HFF-Myc (cell line): ENCODE measurements at places on chromosomes 6 and 20.
A peak's percentile ranks its signal among the peaks of the same experiment; 100 is the strongest.

DNA sequence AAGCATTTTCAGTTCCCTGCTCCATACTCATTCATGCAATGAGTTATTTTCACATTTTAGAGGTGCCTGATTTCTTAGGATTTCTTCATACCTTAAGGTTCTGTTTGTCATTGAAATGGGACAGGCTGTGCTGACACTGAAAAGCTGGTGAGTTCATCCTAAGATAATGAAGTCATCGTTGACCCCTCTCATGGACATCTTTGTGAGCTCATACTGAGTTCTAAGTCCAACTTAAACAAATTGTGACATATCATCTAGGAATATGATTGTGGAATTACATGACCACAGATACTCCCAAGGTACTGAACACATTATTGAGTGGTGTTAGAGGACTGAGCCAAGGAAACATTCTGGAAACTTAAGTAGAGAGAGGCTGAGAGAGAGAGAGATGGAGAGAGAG is 224.8 kb upstream of the JAG1 start:
- DNase-seq = no peak

- DNase-seq = no peak
These were observed 370 bp downstream of the CDH22 start for GRCh38 chr20:46307999-46308257.

- no peak for DNase-seq
These were observed 99.8 kb downstream of the SNAP25 start for GRCh38 chr20:10318291-10319024.

- no peak for DNase-seq
These were observed 88.0 kb downstream of the METTL24 start for GRCh38 chr6:110270165-110270564.

DNA sequence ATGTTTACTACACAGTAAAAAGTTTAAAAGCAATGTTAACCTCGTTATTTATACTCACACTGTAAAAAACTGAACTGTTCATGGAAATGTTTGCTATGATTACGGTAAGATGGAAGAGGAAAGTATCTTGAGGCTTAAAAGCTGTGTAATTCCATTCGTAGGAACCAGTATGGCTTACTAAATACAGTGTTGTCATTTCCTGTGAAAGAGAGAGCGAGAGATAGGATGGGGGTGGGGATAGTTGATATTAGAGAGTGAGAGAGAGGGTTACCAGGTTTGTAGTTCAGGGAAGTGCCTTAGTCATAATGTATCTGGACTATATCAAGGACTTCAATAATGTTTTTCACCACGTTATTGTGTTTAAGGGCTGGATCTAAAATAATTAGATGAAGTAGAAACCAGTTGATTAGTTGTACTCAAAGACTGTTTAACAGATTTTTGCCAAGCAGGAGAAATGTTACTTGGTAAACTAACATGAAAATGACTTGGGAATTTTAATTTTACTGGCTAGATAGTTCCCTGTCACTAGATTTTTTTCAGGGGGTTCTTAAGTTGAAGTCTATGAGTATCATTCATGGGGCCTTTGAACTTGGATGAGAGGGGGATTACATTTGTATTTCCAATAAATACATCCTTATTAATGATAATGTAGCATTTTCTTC is 30.4 kb downstream of the AFDN start:
- no peak for DNase-seq

- DNase-seq = peak; percentile 7
These were observed 1.3 kb downstream of the EPPIN start for GRCh38 chr20:45545754-45546453.

- no peak for DNase-seq
These were observed 305.3 kb downstream of the CLIC5 start for GRCh38 chr6:45710304-45710821.

DNA sequence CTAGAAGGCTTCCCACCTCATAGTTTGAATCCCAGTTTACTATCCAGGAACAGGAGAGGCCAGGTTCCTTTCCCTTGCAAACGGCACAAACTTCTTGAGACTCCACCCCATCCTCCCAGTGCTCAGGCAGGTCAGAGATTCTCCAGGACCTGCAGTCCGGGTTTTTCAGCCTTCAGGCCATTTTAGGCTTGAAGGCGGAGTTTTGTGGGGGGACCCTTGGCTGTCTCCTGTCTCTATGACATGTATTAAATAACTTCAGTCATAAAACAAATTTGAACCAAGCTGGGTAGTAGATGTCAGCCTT is 230.1 kb downstream of the NFATC2 start:
- DNase-seq = no peak

GRCh38 chr20:2778602-2779321 is 21.7 kb downstream of the CPXM1 start:
- no peak for DNase-seq

GRCh38 chr6:1063671-1064355 is 248.1 kb upstream of the FOXQ1 start:
- peak; percentile 42 for DNase-seq

GRCh38 chr6:80872199-80872950 is 765.9 kb downstream of the BCKDHB start:
- DNase-seq = no peak

GRCh38 chr6:68778356-68779020 is 143.4 kb downstream of the ADGRB3 start:
- DNase-seq = no peak

GRCh38 chr20:33753763-33754162 is 22.0 kb downstream of the ZNF341 start:
- no peak for DNase-seq

DNA sequence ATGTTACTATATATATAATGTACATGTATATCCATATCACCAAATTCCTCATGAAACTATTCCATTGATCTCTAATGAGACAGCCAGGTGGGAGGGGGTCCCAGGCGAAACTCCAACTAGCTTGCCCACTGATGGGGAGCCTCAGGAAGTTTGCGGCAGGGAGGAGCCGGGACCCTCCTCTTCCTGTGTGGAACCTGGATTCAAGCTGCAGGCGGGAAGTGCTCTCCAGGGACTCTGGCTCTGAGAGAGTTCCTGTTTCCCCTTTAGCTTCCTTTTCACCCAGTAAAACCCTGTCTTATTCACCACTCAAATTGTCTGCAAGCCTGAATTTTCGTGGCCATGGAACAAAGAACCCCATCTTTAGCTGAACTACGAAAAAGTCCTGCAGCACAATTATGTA is 152.2 kb downstream of the OPN5 start:
- DNase-seq = no peak

DNA sequence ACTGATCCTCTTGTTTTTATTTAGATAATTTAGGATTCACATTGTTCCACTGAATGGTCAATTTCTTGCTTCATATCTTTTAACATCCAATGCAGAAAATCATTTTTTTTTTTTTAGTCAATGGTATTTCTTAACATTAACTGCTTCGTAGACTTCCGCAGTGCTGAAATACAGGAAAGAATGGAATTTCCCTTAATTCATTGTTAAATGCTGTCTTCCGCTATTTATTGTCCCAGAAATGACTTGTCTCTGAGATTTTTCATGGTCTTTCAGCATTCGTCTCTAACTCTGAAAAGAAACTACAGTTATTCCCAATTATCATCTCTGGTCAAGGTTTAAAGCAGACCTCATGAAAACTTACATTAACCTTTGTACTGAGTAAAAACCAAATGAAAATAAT is 1029.1 kb upstream of the MANEA start:
- DNase-seq = no peak

GRCh38 chr6:123030282-123030681 is 34.2 kb downstream of the CLVS2 start:
- DNase-seq = no peak

DNA sequence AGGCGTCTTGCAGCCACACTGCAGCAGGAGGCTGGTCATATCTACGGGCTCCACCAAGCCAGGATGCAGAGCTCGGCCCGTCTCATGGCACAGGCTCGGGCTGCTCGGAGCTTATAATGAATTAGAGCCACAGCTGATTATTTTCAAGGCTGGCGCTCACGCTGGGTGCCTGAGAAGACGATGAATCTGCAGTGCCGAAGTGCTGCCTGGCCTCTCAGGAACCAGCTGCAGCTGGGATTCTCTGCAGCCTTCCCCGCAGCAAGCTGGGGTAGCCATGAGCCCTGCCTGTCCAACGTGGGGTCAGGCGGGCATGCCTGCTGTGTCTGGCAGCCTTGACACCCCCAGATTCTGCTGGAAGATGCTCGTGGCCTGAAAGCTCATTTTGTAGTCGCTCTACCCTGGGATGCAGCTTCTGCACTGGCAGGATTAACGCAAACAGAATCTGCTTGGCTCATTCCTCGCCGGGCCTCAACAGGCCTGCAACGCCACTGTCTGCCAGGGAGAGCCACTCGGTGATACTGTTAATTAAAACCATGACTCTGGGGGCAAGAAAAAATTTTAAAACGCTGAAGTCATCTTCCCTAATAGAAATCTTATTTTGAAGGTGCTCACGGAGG is 104.3 kb downstream of the CDH26 start:
- DNase-seq = no peak

GRCh38 chr6:85506441-85507093 is 56.7 kb downstream of the NT5E start:
- DNase-seq = no peak

DNA sequence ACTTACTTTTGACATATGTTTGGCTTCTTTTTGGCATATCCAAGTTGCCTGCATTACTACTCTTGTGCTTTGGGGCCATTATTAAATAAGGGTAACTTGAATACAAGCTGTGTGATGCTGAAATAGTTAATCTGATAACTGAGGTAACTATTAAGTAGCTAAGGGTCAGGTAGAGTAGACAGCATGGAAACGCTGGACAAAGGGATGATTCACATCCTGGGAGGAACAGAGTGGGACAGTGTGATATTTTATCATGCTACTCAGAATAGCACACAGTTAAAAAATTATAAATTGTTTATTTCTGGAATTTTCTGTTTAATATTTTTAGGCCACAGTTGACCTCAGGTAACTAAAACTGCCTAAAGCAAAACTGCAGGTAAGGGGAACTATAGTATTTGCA is 483.9 kb downstream of the RFPL4B start:
- DNase-seq = no peak

DNA sequence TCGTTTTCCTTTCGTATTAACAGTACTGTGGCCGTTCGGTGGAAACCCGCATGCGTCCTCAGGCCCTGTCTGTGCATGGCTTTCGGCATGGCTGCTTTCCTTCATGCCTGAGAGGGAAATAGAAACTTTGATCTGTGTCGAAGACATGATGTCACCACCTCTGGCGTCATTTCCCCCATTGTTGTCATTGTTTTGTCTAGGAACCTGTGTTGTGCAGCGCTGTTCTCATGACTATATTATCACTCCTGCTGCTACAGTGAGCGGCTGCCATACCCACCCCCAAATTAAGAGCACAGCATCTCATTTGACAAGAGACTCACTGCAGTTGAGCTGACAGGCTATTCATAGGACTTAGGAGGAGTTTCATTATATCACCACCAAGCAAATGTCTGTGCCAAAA is 172.3 kb downstream of the TMEM242 start:
- DNase-seq = no peak

GRCh38 chr6:163733061-163733460 is 318.5 kb downstream of the QKI start:
- no peak for DNase-seq

- DNase-seq = no peak
These were observed 247.0 kb downstream of the RIMS1 start for GRCh38 chr6:72133324-72133723.

GRCh38 chr6:6556738-6557503 is 31.6 kb upstream of the LY86 start:
- no peak for DNase-seq

GRCh38 chr6:49464691-49465090 is 1.5 kb downstream of the CENPQ start:
- no peak for DNase-seq

- DNase-seq = no peak
These were observed 21.0 kb downstream of the ZMYND8 start for GRCh38 chr20:47335251-47336128.

GRCh38 chr6:8481727-8482126 is 46.4 kb upstream of the SLC35B3 start:
- DNase-seq = peak; percentile 2

- DNase-seq = no peak
These were observed 48.9 kb downstream of the ALDH5A1 start for GRCh38 chr6:24543683-24544082.

DNA sequence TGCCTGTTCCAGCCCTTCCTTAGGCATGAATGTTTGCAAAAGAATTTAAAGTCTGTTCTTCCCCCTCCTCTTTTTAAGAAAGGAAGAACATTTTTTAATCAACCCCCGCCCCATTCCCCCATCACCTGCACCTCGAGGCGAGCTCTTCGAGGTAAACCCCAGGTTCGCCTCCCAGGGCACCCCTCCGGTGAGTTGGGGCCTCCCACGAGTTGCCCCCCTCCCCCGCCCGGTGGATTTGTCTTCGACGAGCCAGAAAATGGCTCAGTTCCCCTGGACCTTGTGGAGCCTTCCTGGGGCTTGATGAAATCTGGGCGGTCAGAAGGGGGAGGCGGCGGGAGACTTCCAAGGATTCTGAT is 256 bp upstream of the OVOL2 start:
- no peak for DNase-seq

DNA sequence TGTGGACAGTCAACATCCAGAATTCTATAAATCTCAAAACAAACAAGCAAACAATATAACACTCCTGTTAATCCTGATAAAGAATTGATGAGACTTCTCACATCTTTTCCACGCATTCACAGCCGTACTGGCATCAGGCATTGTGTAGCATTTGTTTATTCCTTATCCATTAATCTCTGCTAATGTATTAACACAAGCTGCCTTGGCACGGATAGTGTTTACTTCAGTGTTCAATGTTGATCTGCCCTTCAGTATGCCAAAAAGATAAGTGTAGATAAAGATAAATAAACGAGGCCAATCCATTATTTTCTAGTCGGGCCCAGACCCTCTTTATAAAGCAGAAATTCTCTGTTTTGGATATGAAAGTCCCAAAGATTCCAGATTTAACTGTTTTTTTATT is 16.1 kb downstream of the UFL1 start:
- no peak for DNase-seq

- DNase-seq = no peak
These were observed 52.7 kb upstream of the PTGIS start for GRCh38 chr20:49620364-49621240.

DNA sequence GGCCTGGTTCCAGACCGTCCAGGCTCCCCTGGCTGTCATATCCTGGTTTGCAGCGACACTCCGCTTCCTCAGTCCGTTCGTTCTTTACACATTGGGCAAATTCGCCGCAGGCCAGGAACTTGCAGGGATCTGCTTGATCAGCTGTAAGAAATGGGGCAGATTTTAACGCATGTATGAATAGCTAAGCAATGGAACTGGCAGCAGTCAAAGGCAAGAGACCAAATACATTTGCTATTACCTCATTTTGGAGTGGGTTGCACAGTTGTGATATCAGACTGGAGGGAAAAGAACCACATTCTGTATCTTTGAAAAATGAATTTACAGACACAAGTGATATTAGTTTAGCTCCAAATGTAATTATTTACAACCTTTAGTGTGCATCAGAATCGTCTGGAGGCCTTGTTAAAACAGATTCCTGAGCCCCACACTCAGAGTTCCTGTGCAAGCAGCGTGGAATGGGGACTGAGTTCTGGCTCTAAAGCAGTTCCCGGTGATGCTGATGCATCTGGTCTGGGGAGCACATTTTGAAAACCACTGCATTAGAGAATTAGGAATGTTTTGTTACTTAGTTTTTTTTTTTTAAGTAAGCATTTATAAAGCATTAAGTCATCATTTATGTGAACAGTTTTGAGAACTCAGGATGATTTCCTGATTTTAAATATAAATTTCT is 141.3 kb downstream of the IMPG1 start:
- DNase-seq = no peak

DNA sequence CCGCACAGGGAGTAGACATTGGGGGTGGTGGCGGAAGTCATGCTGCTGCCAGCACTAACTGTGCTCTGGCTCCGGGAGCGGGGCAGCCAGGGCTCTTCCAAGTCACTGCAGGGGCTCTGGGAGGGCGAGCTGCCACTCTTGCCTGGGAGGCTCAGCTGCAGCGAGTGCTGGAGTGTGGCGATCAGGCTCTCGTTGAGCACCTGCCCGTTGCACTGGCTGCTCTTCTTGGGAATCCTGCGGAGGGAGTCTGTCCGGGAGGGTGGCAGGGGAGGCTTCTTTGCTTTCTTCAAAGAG is 28.0 kb downstream of the HEBP2 start:
- DNase-seq = no peak
